ENCODE measurements at places on chromosomes 11 and 22.

- DNase-seq: no peak
- no peak overlapping the region for H3K27ac ChIP-seq
- H3K27me3 ChIP-seq: peaks cover 20% of the 10 kb centered on the region
- no peak overlapping the region for H3K4me3 ChIP-seq
- H3K4me1 ChIP-seq: peaks cover 10% of the 10 kb centered on the region
- H3K36me3 ChIP-seq: no peaks in the 10 kb centered on the region
Measured at GRCh38 chr22:46108564-46109473, 41.5 kb upstream of the PPARA start.

GRCh38 chr22:26236991-26237390, 67.7 kb downstream of the SEZ6L start:
- no peaks in the 10 kb centered on the region for H3K27me3 ChIP-seq
- DNase-seq: no peak
- H3K36me3 ChIP-seq: no peaks in the 10 kb centered on the region
- H3K27ac ChIP-seq: no peak overlapping the region
- H3K4me1 ChIP-seq: no peaks in the 10 kb centered on the region

DNA sequence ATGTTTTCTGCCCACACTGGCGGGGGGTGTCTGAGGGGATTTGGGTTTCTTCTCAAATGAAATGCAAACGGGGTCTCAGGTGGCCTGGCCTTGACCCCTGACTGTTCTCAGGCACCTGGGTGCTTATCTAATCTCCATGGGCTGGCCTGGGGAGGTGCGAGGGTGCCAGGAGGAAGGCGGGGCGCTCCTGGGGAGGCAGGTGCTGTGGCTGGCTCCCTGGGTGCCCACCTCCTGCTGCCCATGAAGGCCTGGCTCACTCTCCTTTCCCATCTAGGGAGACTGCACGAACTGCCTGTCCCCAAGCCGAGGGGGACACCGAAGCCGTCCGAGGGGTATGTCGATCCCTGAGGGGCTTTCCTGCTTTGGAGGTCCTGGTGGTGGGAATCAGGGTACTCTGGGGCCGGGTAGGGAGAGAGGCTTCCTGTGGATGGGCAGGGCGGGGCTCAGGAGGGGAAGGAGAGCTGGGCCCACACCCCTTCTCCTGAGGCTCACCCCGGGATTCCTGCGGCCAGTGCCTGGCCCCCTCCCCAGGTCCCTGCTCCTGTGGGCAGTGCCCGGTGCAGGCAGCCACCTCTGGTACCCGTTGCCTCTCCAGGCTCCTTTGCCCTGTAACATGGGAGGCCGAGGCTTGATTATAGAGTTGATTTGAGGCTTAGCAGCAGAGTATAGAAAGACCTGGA, 18.4 kb downstream of the MICALL1 start:
- no peaks in the 10 kb centered on the region for H3K4me1 ChIP-seq
- H3K36me3 ChIP-seq: peaks cover 17% of the 10 kb centered on the region
- no peak overlapping the region for H3K27ac ChIP-seq
- no peak overlapping the region for H3K4me3 ChIP-seq
- no peaks in the 10 kb centered on the region for H3K27me3 ChIP-seq
- DNase-seq: no peak

GRCh38 chr22:49582678-49583077, 245.0 kb downstream of the BRD1 start:
- no peak overlapping the region for H3K27ac ChIP-seq
- DNase-seq: no peak
- H3K4me3 ChIP-seq: no peak overlapping the region
- peaks cover 8% of the 10 kb centered on the region for H3K36me3 ChIP-seq
- no peaks in the 10 kb centered on the region for H3K4me1 ChIP-seq

DNA sequence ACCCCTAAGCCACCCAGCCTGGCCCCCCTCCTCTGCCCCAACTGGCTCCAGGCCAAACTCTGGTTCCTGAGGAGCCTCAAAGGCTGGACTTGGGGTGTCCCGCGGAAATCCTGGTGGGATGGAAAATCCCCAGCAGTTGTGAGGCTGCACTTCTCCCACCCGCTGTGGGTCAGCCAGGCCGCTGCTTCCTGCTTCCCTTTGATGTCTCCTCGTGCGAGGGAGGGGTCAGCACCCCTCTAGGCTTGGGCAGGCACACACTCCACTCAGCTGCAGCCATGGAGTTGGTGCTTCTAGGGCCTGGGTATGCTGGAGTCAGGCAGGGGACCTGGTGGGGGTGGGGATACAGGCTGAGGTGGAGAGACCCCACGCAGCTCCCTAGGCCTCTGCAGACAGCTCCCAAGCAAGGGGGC, 12.0 kb downstream of the KCNQ1OT1 start:
- H3K27ac ChIP-seq: no peak overlapping the region
- no peaks in the 10 kb centered on the region for H3K36me3 ChIP-seq
- H3K4me3 ChIP-seq: no peak overlapping the region
- no peak for DNase-seq
- no peaks in the 10 kb centered on the region for H3K4me1 ChIP-seq

- no peak overlapping the region for H3K27ac ChIP-seq
- peaks cover 4% of the 10 kb centered on the region for H3K4me1 ChIP-seq
- no peak overlapping the region for H3K4me3 ChIP-seq
- H3K27me3 ChIP-seq: no peaks in the 10 kb centered on the region
- H3K36me3 ChIP-seq: no peaks in the 10 kb centered on the region
- peak; percentile 86 for DNase-seq
Measured at GRCh38 chr22:44975427-44976262, 34.2 kb downstream of the PHF21B start.

DNA sequence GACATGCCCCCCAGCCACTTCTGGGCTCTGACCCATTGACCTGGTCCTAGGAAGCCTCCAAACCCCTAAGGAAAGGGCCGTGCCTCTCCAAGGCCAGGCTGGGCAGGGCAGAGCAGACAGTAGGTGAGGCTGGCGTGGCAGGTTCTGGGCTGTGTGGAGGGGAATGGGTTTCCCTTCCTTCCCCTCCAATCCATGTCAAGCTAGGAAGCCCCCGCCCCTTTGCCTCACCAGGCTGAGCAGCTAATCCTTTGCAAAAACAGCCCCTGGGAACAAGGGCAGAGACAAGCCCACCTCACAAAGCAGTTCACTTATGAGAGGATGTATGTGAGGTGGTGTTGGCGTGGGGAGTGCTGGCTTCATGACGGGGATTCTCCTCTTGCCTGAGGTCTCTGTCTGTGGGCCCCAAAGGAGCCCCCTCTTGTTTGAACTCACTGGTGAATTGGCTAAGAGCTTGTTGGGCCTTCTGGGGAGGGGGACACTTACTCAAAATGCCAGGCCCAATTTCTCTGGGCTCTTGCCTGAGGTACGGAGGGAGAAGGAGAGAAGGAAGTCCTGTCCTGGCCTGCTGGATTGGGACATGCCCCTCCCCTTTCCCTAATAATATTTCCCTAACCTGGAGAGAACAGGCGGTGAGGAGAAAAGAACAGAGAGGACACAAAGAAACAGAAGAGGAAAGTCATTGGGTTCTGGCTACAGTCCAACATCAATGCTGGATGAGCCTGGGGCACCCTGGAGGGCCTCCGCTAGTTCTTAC, 1.6 kb upstream of the TRIM29 start:
- no peak overlapping the region for H3K4me3 ChIP-seq
- H3K27ac ChIP-seq: no peak overlapping the region
- H3K27me3 ChIP-seq: no peaks in the 10 kb centered on the region
- no peaks in the 10 kb centered on the region for H3K4me1 ChIP-seq
